CD14-positive monocyte (primary cell): ENCODE measurements at places on chromosomes 16 and 17.

DNA sequence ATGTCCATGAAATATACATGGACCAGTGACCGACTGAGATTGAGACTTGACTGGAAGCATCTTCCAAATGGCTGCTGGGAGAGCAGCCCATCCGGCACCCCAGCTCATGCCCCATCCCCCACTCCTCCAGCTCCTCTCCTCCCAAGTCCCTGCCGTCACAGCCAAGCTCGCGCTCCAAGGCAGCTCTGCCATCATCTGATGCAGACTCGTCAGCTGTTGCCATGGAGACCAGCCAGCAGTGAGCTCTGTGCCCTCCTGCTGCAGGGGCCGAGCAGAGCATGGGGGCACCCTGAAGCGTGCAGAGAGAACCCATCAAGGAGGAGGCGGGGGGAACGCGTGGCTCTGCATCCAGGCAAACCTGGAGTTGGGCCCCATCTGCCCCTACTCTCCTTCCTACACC, 74.5 kb upstream of the TNRC6C start:
- no peak for DNase-seq

DNA sequence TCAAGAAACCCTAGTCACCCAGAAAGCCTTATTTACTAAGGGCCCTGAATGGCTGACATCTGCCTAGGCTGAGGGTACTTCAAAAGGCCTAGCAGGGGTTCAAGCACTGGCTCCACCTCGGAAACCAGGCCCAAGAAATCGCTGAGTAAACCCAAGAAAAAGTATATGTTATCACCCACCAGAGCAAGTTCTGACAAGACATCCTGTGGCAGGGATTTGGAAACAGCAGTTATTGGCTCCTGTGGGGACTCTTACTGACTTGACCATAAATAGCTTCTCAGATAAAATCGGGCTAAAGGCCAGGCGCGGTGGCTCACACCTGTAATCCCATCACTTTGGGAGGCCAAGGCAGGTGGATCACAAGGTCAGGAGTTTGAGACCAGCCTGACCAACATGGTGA, 12.2 kb downstream of the ATP6V0D1 start:
- no peak for DNase-seq

- DNase-seq = peak; percentile 76
Observed at GRCh38 chr17:58083491-58084316, 485 bp downstream of the DYNLL2 start.

- DNase-seq = no peak
Observed at GRCh38 chr17:45902892-45903346, 8.6 kb downstream of the MAPT start.

DNA sequence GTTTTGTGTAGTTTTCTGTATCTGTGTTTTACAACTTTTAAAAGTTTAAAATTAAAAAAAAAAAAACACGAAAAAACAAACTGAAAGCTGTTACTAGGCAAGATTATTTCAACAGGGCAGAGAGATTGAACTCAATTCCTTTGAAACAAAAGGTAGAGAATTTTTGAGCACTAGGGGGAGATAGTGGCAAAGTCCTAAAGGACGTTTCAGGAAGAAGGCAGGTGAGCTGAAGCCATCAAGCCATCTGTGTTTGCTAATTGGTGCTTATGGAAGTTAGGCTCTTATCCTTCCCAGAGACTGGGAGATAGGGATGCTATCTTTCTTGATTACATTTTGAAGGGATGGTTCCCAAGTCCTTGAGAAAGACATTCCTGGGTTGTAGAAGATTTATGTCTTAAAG, 70.6 kb upstream of the CLEC3A start:
- DNase-seq = no peak

DNA sequence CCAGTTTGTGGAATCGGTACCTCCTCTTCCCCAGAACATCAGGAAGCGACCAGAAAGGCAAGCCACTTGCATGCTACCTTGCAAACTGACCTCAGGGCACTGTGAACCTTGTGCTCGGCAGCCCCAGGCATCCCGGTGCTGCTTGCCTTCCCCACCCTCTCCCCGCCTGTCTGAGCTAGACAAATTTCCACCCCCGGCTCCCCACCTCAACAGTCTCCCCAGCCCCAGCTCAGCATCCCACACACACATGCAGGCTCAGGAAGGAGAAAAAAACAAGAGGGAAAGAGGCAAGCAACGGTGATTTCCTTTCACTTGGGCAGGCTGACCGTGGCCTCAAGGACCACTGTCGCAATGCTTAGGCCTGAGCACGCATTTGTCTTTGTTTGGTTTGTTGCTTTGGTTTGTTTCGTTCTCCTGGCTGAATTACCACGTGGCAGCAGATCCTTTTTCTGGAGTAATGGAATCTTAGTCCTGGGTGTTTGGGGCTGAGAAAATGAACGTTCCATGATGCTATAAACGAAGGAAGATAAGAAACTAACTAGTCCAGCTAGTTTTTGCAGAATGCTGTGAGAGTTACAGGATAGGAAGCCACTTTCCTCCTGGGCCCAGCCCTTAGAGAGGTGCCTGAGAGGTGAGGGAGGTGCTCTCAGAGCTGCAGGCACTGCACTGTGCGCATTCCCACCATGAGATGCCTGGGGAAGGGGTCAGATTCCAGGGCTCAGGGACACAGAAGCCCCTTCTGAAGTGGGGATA, 27.9 kb downstream of the SDK2 start:
- DNase-seq = no peak

GRCh38 chr17:80779961-80780380, 211.7 kb upstream of the CHMP6 start:
- DNase-seq = peak; percentile 80

GRCh38 chr16:75576384-75576811, 10.2 kb downstream of the GABARAPL2 start:
- DNase-seq = no peak

DNA sequence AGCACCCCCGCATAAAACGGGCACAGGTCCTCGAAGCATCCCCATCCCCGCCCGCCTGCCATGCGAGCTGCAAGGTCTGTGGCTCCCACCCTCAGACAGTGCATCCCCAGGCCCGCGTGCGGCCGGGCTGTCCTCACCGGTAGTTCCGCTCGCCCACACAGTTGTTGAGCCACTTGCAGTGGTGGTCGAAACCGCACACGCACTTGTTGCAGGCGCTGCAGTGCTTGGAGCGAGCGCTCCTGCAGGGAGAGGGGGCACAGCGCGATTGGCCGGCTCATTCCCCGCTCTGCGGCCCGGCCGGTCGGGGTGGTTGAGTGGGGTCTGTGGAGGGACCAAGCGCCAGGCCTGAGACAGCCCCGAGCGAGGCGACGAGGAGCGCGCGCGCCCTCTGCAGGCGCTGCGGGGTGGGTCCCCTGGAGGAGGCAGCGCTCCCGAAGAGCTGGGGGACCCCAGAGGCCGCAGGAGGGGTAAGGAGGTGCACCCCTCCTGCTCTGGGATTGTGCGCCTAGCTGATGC, 6.0 kb upstream of the TPPP3 start:
- DNase-seq = peak; percentile 47

DNA sequence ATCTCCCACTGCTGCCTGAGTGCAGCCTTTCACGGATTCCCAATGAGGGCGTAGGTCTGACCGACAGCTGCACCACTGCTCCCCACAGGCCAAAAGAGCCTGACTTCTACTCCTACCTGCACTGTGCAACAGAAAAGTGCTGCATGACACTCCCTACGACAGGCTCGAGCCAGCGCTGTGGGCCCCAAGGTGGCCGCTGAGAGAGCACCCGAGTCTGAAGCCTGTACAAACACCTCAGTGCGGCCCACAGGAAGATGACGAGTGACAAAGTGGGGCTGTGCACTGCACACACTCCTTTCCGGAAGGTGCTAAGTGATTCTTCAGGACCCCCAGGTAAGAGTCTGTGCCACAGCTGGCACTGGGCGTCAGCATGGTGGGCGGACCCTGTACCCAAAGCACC, 41.2 kb downstream of the FANCA start:
- no peak for DNase-seq

- no peak for DNase-seq
Observed at GRCh38 chr16:4882000-4882632, 34.8 kb downstream of the UBN1 start.

- DNase-seq = peak; percentile 33
Observed at GRCh38 chr17:73952480-73953205, 250.8 kb upstream of the RPL38 start.
